ENCODE measurements at places on chromosomes 4 and X.
A peak's percentile ranks its signal among the peaks of the same experiment; 100 is the strongest.

DNA sequence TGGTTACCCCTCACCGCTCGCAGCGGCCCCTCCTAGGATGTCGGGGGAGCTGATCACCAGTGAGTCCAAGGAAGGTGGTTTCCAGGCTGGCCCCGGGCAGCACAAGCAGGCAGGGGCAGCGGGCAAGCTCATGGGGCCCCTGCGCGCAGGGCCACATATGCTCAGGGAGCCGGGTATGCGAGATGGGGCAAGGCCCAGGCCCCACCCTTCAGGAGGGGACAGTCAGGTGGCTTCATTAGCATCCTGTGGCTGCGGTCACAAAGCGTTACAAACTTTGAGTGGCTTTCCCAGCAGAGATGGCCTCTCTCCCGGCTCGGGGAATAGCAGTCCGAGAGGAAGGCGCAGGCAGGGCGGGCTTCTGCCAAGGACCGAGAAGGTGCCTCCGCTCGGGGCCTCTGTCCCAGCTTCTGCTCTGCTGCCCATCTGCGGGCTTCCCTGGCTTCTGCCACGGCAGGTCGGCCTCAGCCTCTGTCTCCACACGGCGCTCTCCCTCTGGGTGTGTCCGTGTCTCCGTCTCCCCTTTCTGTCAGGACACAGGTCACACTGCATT is 13.5 kb downstream of the ABCD1 start:
- DNase-seq = no peak

DNA sequence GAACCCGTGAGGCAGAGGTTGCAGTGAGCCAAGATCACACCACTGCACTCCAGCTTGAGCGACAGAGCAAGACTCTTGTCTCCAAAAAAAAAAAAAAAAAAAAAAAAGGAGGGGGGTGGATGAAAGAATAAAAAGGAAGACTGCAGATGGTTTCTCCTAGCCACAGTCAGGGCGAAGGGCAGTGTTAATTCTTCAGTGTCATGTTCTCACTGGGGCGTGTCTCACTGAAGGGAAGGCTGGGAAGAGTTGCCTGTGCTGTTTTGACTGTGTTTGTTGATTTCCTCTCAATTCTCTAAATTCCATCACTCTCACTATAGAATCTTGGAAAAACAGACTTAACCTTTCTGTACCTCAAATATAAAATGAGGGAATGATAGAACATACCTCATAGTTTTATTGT is 71.6 kb upstream of the DHX15 start:
- no peak for DNase-seq

GRCh38 chr4:71938776-71939175 is 93.0 kb upstream of the NPFFR2 start:
- no peak for DNase-seq

DNA sequence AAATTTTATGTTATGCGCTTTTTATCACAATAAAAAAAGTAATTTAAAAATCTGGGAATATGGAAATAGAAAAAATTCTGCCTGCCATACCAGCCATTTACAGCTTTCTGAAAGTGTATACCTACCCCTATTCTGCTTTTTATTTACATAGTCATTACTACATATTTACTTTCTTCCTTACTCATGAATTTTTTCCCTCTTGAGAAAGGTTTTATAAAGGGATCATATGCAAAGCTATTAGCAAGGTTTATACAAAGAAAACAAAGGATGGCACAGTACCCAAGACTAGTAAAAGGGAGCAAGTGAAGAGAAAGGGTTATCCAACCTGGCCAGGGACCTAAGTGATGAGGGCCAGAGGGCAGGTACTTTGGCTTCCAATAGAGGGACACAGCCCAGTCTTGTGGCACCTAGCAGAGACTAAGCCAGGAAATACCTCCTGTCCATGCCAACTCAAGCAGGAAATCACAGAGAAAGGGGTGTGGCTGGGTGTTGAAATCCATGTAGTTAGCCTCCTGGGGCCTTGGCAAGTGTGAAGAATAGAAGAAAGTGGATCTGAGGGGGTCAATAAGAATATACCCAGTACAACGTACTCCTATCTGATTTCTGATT is 207.3 kb upstream of the VEGFC start:
- no peak for DNase-seq

DNA sequence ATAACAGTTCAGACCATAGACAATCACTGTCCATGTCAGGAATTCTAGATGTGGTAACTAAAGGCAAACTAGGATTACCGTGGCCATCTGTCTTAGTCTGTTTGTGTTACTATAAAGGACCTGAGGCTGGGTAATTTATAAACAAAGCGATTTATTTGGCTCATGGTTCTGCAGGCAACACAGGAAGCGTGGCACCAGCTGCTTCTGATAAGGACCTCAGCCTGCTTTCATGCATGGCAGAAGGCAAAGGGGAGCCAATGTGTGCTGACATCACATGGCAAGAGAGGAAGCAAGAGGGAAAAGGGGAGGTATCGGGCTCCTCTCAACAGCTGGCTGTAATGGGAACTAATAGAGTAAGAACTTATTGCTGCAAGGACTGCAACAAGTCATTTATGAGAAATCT is 376.7 kb downstream of the GPM6A start:
- DNase-seq = no peak

DNA sequence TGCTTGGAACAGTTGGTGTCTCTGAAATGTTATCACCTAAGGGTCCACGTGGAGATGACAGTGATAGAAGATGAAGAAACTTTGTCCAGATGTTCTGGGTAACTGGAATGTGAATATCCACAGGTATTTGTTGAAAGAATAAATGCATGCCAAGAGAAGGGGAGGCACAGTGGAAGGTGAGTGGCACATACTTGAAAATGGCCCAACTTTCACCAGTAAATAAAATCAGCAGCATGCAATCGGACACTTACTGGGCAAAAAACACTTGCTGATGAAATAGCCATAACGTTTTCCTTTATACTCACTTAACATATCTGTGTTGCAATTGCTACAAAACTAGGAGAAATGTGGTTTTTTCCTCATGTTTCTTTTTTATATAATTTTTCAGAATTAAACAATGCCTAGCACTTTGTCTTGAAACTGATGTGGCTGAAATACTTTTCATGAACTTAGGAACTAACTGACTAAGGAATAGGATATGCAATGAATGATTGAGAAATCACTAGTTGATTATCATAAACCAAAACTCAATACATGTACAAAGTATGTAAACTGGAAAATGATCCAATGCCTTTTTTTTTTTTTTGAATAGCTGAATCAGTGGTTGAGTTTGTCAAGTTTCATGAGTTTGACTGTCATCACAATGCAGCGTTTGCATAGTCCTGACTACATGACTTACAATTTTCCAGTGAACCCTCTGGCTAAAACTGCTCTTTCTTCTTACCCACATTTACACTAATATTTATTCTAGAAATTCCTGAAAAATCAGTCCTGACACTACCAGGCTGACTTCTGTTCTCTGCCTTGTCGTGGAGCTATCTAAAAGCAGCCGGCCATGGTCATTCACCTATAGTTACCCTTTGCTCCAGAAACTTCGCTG is 127.4 kb downstream of the CPE start:
- no peak for DNase-seq

GRCh38 chr4:169107528-169107927 is 97.5 kb upstream of the CBR4 start:
- no peak for DNase-seq

GRCh38 chrX:120790118-120790517 is 85.5 kb downstream of the CT47B1 start:
- DNase-seq = peak; percentile 16

- no peak for DNase-seq
These were observed 127.4 kb downstream of the ZNF330 start for GRCh38 chr4:141348125-141348524.

DNA sequence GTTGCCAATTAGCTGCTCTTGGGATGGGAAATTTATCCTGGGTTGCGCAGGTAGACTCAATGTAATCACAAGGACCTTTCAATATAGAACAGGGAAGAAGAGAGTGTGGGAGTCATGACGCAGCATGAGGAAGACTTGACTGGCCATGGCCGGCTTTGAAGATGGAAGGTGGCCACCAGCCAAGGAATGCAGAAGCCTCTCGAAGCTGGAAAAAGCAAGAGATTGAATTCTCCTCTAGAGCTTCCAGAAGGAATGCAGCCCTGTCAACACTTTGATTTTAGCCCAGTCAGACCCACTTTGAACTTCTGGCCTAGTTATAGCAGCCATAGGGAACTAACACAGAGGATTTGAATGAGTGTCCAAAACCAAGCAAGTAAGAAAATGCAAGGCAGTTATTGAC is 14.7 kb upstream of the SH3KBP1 start:
- DNase-seq = no peak

GRCh38 chrX:41391606-41392005 is 55.5 kb upstream of the NYX start:
- DNase-seq = no peak

- no peak for DNase-seq
These were observed 38.9 kb downstream of the PRIMPOL start for GRCh38 chr4:184688447-184688846.

- DNase-seq = no peak
These were observed 23.4 kb upstream of the PLCXD1 start for GRCh38 chrX:257681-258289.

- DNase-seq = no peak
These were observed 253.8 kb upstream of the DMD start for GRCh38 chrX:33465137-33465536.

GRCh38 chrX:134457708-134458107 is 2.3 kb upstream of the HPRT1 start:
- no peak for DNase-seq

DNA sequence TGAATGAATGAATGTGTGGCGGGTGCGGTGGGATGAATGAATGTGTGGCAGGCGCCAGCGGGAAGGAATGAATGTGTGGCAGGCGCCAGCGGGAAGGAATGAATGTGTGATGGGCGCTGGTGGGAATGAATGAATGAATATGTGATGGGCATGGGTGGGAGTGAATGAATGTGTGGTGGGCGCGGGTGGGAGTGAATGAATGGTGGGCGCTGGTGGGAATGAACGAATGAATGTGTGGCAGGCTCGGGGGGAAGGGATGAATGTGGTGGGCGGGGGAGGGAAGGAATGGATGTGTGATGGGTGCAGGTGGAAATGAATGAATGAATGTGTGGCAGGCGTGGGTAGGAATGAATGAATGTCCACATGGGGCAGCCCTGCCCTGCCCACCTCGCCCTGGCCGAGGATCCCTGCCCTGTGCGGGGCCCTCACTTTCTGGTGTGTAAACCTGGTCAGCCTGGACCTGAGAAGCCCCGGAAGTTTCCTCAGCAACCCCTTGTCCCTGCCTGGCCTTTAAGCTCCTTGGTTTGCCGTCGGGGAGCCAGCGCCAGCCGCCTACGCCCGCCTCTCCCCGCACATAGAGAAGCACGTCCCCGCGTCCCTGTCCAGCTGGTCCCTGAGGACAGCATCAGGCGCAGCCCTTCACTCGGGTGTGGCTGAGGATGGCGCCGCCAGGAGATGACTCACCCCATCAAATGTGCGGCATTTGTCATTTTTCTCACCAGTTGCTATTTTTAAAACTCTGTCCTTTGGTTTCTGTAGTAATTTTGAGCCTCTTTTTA is 112.8 kb upstream of the LRPAP1 start:
- DNase-seq = no peak

- no peak for DNase-seq
These were observed 446.3 kb downstream of the MID1IP1 start for GRCh38 chrX:39247536-39247935.

Measured in NCI-H2171 (cell line).